ENCODE measurements at places on chromosomes 6 and 20.

GRCh38 chr6:70673601-70674000 lies 5.9 kb downstream of the SMAP1 start:
- DNase-seq, result no peak

DNA sequence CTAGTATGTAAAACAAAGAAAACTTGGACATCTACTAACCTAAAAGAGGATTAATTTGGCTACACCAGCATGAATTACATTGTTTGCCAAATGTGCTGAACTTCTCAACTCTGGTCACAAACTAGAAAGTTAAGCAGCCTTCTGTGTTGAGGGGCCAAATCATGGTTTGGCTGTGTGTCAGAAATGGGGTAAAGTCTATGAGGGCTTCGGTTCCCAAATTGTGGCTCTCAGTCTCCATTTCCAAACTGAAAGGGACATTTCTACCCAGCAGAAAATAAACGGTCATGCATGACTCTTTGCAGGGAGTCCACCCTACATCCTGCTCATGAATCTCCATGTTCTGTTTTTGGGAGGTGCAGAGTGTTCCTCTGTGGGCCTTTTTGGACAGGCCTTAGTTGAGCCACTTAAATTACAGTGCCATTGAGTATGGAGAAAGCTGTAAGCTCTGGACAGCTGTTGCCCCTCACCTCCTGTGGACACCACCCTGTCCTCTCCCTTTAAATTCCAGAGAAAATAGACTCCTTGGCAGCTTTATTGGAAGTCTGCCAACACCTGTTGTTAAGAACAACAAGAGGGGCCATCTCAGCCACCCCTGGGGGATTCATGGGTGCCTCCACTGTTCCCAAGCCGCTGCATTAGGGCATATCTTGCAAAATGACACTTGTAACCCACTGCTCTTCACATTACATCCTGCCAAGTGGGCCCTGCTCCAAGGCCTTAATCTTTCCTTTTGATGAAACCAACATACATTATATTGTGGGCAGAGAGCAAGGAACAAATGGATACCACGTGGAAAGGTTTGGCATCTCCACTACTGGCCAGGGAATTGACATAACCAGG lies 27.5 kb upstream of the SNRPC start:
- no peak for DNase-seq

DNA sequence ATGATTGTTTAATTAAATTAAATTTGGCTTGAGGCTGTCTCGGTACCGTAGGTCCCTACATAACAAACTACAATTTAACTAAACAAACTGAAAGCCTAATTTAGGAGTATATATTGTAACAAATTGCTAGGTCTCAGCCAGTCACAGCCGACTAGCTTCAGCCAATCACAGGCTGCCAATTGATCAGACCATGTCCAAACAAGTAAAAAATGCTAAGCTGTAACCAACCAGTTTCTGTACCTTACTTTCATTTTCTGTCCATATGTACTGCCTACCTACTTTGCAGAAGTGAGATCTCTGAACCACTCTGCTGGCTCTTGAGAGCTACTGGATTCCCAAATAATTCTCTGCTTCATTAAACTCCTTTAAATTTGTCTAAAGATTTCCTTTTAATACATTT lies 648.0 kb upstream of the GJE1 start:
- DNase-seq, result no peak

DNA sequence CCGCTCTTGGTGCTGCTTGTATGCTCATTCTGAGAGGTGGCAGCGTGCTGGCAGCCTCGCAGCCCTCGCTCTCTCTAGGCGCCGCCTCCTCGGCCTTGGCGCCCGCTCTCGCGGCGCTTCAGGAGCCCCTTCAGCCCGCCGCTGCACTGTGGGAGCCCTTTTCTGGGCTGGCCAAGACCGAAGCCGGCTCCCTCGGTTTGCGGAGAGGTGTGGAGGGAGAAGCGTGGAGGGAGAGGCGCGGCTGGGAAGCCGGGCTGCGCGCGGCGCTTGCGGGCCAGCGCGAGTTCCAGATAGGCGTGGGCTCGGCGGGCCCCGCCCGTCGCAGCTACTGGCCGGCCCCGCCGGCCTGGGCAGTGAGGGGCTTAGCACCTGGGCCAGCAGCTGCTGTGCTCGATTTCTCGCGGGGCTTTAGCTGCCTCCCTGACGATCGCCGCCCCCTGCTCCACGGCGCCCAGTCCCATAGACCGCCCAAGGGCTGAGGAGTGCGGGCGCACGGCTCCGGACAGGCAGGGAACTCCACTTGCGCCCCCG lies 19.5 kb upstream of the FAM8A1 start:
- DNase-seq, result peak; percentile 70

- no peak for DNase-seq
Observed at GRCh38 chr20:22423190-22423832, 161.1 kb downstream of the FOXA2 start.

DNA sequence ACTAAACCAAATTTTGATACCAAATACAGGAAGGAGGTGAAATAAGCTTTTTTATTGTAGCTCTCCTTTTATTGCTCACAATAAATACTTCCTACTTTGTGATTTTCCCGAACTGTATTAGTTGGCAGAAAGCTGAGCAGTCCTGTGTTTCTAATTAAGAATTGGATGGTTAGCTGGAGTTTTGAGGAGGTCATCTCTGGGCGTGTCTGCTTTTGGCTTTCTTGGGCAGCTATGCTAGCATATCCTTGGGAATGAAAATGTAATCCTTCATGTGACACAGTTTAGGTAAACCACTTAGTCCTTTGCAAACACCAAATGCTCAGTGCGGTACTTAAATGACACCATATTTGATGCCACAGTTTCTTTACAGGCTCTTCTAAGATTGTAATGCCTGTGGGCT lies 67.5 kb downstream of the MTHFD1L start:
- DNase-seq, result no peak

DNA sequence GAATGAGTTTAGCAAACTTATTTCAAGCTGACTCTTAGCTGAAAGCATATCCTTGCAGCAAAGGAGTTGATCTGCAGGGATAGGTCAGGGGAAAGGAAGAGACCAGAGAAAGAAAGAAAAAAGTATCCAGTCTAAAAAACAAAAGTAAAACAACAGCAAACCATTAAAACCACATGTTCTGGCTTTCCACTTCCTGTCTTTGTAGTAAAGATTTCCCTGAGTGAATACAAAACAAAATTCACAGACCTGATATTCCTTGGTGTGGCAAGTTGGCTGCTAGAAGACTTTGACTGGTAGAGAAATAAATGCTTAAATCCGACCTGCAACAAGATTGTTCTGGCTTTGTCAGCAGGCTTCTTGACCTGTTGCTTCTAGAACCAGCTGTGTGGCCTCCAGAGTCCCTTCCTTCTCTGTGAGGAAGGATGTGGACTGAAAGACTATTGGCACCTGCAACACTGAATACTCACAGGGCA lies 23.4 kb upstream of the MCM3 start:
- no peak for DNase-seq

GRCh38 chr20:50009521-50010454 lies 27.0 kb downstream of the SNAI1 start:
- peak; percentile 37 for DNase-seq

DNA sequence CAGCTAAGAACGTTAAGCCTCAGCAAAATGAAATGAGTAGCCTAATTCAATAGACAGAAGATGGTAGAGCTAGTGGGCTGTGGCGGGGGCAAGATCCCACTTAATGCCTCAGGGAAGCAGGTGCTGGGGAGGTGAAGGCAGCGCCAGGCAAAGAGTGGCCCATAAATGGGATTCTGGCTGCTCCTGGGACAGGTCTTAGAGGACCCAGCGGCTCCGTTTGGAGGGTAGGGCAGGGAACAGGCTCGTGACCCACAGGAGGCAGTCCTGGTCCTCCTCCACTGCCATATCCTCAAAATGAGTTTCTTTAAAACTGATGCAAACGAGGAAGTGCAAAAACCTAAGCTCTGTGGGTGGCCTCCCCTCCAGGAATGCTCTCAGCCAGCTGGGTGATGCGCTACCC lies 32.7 kb downstream of the SAYSD1 start:
- no peak for DNase-seq

- no peak for DNase-seq
Observed at GRCh38 chr6:133017581-133017980, 203.2 kb downstream of the RPS12 start.

DNA sequence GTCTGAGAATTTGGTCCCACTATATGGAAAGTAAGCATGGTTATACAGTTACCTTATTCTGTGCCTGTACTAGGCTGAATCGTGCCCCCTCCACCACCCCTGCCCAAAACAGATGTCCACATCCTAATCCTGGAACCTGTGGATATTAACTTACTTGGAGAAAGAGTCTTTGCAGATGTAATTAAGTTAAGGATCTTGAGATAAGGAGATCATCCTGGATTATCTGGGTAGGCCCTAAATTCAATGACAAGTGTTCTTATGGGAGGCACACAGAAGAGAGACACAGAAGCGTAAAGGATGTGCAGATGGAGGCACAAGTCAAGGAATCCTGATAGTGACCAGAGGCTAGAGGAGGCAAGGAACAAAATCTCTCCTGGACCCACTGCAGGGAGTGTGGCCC lies 116.7 kb upstream of the MAN1A1 start:
- no peak for DNase-seq

GRCh38 chr6:28953039-28953584 lies 29.3 kb upstream of the TRIM27 start:
- no peak for DNase-seq

- DNase-seq, result no peak
Observed at GRCh38 chr20:51182571-51182970, 159.7 kb upstream of the KCNG1 start.

DNA sequence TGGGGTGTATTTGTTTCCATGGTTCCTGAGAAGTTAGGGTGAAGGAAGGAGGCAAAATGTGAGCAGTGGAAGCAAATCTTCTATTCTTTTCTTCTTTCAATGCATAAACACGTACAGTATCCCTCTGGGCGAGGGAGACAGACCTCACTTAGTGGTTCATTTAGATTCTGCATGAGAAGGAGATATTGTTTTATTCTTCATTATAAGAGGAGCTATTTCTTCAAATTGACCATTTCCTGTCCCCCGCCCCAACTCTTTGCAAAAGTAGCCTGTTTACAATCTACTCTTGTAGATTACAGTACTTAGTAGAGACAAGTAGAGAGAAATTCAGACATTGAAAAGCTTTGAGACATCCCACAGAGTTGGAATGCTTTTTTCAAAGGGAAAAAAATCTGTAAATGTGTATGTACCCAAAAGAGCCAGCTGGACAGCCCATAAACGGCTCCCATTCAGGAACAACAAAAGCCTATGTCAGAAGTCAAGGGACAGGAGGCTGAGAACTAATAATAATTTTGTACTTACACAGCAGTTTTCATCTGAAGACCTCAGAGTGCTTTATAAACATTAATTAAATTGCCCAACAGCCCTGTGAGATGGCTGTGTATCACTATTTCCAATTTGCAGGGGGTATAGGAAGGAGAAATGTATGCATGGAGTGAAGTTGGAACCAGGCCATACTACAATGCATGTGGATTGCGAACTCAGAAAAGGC lies 23.9 kb downstream of the CD83 start:
- no peak for DNase-seq

DNA sequence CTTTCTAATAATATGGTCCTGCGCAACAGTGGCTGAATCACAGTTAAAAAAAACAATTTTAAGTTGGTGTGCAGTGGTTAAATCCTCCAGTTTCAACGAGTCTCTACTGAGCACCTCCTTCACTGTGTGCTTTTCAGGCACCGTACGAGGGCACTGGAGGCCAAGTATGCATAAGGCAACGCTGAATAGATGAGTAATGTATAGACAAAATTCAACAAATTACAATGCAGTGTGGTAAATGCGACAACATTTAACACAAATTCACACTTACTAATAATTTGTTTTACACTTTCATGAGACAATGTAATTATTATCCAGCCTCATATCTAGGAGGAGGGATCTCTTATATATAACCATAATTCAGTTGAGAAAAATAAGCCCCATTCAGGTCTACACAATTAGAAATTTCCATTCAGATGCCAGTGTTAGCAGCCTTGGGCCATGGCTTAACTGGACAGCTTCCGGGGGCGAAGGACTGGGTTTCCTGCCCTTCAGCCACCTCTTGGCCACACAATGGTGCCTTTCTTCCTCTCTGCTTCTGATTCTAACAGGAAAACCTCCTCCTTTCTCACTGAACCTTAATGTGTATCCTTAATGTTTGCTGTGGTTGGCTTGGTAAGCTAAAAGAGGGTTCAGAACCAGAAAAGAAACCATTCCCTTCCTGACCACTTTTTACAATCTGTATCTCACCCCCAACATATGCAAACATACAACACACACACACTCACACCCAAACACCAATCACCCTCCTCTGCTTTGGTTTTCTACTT lies 51.9 kb downstream of the B4GALT5 start:
- DNase-seq, result no peak

GRCh38 chr6:161355696-161356095 lies 81.8 kb upstream of the AGPAT4 start:
- DNase-seq, result no peak

DNA sequence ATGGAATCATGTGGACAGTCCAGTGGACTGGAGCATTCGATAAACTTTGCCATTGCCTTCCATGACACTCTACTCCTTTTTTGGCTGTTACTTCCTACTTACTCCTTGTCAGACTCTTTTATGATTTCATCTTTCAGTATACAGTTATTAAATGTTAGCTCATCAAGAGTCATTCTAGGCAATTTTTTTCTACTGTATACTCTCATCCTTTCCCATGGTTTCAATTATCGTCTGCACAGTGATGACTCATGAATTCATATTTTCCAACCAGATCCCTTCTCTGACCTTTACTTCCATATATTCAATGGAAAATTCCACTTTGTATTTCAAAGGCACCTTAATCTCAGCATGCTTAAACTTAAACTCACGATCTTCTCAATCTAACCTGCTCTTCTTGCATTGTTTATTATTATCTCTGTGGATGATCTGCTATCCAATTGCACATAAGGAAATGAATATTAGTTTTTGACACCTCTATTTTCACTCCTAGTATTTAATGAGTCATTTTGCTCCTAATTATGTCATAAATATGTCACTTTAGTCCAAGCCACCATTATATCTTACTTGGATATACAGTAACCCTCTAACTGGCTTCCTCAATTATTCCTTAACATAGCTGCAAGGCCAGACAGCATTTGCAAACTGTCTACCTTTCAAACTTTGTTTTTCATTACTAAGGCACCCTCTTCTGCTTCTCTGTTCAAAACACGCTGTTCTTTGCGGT lies 427.5 kb downstream of the PHF3 start:
- DNase-seq, result no peak

GRCh38 chr6:87342829-87343228 lies 1.8 kb upstream of the C6orf163 start:
- no peak for DNase-seq

GRCh38 chr20:53073636-53074415 lies 101.7 kb downstream of the TSHZ2 start:
- DNase-seq, result no peak

DNA sequence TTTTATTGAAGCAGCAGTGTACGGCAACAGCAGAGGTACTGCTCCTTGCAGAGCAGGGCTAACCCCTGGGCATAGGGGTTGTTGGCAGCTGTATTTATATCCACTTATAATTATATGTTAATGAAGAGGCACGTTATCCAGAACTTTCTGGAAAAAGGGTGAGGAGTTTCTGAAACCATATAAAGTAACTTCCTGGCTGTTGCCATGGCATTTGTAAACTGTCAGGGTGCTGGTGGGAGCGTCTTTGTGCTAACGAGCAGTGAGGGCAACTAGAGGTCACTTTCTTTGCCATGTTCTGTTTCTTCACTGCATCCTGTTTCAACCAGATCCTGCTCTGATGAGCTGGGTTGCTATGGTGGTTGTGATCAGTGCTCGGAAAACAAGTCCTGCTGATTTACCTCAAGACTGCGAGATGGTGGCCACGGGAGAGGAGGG lies 11.1 kb upstream of the ARFGEF2 start:
- DNase-seq, result no peak

All from kidney (tissue), 22 donors.